LHCN-M2 (cell line): ENCODE measurements at places on chromosomes 16 and 17.

DNA sequence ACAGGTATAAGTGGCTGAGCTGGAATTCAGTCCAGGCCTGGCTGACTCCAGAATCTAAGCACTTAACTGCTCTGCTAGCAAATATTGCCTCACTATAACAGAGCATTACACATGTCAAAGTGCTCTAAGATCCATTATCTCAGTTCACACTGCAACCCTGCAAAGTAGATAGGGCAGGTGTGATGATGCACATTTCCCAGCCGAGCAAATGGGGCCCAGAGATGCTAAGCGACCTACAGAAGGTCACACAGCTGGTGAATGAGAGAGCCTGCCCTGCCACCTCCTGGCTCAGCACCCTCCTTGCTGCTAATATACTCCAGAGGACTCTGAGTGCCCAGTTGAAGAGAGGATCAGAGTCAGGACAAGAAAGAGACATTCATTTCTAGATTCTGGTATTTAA is 73.6 kb upstream of the CCL1 start:
- DNase-seq: no peak

GRCh38 chr17:12391468-12391867 is 274.2 kb upstream of the MYOCD start:
- DNase-seq: no peak

DNA sequence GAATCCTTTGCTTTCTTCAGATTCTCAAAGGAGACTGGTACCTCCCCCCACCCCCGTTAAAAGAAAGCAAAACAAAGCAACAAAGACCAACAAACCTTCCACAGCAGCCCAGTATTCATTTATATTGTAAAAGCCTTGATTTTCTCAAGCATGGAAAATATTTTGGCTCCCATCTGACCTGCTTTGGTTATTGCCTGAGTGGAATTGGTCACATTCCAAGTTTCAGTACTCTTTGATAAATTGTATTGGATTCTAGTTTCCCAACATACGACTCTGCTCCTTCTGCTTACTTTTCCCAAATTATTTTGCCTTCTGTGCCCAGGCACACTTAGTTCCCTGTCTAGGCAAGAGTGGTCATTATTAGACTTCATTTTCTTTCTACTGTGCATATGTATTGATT is 1.3 kb downstream of the ABCC11 start:
- no peak for DNase-seq

DNA sequence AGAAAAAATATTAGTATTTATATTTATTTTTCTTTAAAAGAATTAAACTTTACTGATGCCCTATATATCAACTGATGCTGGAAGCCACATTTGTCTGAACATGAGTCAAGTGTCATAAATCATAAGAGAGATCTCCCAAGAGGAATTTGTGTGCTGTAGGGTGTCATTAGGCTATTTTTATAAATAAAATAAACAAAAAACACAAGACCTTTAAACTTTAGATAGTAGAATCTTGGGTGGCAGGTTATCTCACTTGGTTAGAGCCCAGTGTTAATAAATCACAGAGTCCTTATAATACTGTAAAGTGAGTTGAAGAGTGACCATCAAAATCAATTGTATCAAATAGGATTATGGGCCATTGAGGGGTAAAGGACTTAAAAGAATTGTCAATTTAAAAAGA is 21.3 kb upstream of the CPD start:
- no peak for DNase-seq

GRCh38 chr17:65099941-65100315 is 37.2 kb upstream of the RGS9 start:
- DNase-seq: peak; percentile 89
